Myocyte (in vitro differentiated cells): ENCODE measurements at places on chromosomes 3 and 15. TPM values are rescaled to one million over a fixed set of nuclear protein-coding genes. Genes with fewer than 3 reads are reported as not detected.
A peak's percentile ranks its signal among the peaks of the same experiment; 100 is the strongest.

DNA sequence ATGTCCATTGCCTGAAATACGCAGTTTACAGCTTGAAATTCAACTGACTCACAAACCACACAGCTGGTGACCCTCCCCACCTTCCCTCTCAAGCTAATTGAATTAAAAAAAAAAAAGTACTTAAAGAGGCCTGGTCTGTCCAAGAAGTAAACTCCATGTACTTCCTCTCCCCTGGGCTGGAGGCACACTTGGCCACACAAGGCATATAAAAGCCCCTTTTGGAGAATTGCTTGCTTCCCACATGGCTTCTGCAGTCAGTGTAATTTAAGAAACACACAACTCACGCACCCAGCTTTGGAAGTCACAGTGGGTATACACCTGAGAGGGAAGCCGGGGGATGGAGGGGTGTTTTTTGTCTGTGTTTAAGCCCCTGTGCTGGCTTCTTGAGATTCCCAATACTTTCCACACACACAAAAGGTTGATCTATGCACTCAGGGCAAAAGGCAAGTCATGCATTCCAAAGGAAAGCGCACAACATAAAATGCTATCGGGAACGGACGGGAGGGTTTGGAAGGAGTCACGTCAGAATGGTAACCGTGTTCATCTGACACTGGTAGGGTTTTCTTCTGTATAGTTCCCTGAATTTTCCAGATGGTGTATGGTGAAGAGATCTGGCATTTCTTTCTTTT, 106.6 kb upstream of the ALDH1A3 start:
- no peak for DNase-seq

DNA sequence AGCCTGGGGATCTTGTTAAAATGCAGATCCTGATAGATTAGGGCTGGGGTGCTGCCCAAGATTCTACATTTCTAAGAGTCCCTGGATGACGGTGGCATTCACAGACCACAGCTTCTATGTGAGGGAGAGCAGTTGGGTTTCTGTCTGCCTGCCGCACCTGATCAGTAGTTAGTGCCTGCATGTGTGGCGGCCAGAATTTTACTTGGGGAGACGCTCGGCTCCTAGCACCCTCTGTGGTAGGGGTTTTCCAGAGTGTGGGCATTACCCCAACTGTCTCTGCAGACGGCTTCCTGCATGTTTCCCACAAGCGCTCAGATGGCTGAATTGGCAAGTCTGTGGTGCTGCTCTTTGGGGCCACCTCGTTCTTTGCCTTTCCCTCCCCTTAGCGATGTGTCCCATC, 8.3 kb downstream of the GHRL start:
- no peak for DNase-seq

DNA sequence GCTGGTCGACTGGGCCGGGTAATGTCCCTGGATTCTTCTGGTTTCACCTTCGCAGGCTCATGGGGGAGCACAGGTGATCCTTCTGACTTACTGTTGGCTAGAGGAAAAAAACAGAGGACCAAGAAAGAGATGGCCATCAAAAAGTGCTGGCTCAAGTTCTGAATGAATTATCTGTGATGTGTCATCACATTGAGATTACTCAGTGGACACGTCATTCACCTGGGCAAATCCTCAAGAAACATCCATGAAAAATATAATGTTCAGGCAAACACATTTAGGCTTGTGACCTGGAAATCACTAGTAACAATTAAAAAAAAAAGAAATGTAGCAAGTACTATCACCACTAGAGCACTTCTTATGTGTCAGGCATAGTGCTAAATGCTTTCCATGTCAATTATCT, 81.5 kb upstream of the SLC2A2 start:
- no peak for DNase-seq

DNA sequence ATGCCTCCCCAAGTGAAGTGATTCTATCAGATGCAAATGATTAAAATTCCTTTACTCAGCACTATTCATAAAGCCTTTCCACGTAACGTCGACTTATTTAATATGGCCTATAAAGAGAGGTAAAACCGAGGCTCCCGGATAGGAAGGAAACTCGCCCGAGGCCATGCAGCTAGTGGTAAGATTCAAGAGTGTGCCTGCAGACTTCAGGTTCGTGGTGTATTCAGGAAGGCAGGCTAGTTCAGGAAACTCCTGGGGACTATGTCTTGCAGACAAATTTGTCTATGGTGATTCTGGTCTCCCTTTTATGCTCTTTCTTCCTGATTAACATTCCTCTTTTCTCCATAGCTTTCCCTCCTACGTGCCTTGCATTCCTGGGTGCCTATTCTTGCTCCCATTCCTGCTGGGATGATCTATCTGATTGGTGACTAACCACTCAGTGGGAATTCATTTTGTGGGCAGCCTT, 150.7 kb downstream of the SST start:
- no peak for DNase-seq

- DNase-seq = no peak
These were observed 495 bp downstream of the CDC25A start for GRCh38 chr3:48187579-48188265.

GRCh38 chr15:88467935-88468528, 524 bp downstream of the MRPS11 start:
- peak; percentile 53 for DNase-seq

GRCh38 chr3:154971771-154972326, 108.3 kb upstream of the MME start:
- no peak for DNase-seq

GRCh38 chr3:98705694-98706093, 57.4 kb upstream of the ST3GAL6 start:
- no peak for DNase-seq

DNA sequence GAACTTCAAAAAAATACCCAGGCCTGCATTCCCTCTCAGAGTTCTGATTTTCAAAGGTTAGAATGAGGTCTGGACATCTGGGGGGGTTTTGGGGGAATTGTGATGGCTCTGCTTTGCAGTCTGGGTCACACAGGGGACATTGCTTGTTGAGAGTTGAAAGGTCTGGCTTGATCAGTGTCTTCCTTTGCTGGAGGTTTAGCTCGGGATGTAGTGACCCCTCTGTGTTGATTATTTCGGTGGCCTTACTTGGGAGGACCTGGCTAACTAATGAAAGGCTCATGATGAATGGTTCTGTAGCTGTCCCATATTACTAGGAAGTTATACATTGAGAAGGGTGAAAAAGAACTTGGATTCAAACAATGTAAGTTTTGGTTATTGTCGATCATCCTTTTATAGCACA, 23.7 kb downstream of the TPM1 start:
- DNase-seq = no peak

DNA sequence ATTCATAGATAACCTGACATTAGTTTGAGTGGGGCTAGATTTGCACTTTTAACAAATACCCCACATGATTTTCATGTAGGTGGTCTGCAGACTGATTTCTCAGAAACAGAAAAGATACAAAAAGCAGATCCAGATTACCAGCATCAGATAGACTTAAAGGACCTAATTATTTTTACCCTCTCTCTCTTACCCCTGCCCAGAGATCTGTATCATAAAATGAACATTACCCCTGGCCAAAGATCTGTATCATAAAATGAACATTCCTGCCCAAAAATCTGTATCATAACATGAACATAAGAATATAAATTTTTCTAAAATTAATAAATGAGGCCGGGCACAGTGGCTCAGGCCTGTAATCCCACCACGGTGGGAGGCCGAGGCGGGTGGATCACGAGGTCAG, 14.6 kb upstream of the TRPC1 start:
- DNase-seq = no peak

- DNase-seq = no peak
These were observed 43.4 kb downstream of the TSC22D2 start for GRCh38 chr3:150451329-150452048.

- DNase-seq = no peak
These were observed 97.9 kb upstream of the MEX3B start for GRCh38 chr15:82143390-82144385.

DNA sequence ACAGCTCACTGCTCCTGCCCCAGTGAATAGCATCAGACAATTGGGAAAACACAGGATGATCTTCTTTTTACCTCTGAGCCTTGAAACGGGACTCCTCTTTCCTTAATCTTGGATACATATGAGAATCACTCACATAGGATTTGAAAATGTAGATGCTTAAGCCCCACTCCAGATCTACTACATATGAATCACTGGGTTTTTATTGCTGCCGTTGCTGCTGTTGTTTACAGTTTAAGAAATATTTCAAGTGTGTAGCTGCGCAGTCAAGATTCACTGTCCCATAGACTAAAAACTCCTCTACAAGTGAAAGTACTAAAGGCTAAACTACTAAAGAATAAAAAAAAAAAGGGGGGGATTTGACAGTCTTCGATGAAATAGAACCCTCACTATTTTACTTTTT, 765.9 kb downstream of the NTRK3 start:
- DNase-seq = no peak

DNA sequence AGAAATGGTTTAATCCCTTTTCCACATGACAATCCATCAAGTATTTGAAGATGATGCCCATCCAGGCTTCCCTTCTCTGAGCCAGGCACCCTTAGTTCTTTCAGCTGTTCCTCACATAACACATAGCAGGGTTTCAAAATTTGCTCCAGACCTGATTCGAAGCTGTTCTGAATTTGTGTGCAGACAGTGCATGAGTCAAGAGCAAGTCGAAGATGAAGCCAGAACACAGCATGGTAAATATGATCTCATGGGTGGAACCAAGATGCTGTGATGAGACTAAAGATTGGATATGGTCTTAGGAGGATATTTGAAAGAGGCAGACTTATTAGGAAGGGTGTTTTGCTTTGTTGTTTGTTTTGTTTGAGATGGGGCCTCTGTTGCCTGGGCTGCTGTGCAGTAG, 32.6 kb upstream of the PDE8A start:
- DNase-seq = peak; percentile 17

- peak; percentile 49 for DNase-seq
These were observed 199.1 kb upstream of the ZPLD1 start for GRCh38 chr3:102235679-102236078.

- no peak for DNase-seq
These were observed 23.4 kb downstream of the RHOA start for GRCh38 chr3:49388289-49388820.

DNA sequence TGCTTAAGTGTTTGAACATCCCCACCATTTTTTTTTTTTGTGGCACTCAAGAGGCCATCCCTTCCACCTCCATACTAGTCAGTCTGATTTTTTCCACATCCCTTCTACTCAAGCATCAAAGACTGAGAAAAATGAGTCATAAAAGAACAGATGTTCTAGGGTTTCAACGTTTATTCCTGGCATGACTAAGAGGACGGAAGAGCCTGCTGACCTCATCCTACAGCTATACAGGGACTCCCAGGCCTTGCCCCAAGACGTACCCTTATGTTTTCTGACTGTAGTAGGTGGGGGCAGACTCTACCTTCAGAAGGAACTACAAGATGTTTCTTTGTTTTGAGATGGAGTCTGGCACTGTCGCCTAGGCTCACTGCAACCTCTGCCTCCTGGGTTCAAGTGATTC, 3.3 kb upstream of the ITPKA start:
- peak; percentile 94 for DNase-seq

DNA sequence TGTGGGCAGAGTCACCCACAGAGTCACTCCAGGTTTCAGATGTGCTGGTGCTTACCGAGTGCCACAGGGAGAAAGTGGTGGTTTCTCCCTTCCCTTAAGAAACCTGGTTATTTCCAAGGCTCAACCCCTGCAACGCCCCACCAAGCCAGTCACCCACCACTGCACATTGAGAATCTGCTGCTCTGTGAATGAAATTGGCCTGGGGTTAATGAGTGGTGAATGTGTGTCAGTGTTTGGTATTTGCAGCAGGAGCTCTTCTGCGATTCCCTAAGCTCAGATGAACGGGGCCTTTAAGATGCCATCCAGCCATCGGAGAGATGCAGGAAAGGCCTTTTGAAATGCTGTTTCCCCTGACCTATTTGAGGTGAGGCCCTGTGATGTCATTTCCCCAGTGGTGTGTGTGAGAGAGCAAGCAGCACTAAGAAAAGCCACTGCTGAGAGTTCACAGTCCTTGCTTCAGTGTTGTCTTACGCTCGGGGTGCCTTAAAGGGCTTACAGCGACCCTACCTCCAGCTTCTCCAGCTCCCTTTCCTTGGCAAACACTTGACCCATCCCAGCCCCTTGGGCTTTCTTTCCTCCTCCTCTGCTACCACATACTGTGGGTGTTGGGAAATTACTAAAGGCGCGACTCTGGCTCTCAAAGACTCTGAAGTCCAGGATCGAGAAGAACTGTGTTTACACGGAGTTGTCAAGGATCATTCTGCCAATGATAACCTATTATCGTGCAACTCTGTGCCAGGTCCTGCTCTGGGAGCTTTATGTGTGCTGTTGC, 68.9 kb downstream of the SMAD3 start:
- DNase-seq = no peak

- DNase-seq = peak; percentile 68
These were observed at the start of gene WNT5A for GRCh38 chr3:55486857-55487380. TSS of gene WNT5A (minus strand) at chr3:55487306. CDS start at chr3:55486985, 321 bp downstream.

DNA sequence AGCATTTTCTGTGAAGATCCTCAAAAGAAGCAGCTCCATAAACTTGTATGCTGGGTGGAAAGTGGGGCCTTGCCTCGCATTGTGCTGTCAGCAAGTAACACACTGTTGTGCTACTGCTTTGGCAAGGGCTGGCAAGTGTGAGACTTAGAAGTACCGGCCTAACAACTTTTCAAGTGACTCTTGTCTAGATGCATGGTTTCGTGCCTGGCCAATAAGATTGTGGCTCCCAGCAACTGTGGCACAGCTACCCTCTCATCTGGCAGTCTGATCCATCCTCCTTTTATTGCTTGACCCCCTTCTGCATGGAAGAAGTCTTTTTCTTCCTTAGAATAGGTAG, 79.4 kb upstream of the VEPH1 start:
- DNase-seq = no peak

GRCh38 chr3:41320953-41321641, 121.8 kb downstream of the CTNNB1 start:
- DNase-seq = no peak

Gene FBLN2
- 0.91 and 2.4 TPM in 2 replicates for total RNA-seq

Gene SGO1
- total RNA-seq = 0.05 and 0.51 TPM in 2 replicates

Gene AHSG
- total RNA-seq = not detected in 2 replicates

Gene CACNA1D
- total RNA-seq = not detected in 2 replicates

Gene HDGFL3
- total RNA-seq = 40.9 and 43.3 TPM in 2 replicates

Gene MUC13
- not detected in 2 replicates for total RNA-seq

Gene C3orf80
- 0.21 and 0.83 TPM in 2 replicates for total RNA-seq

Gene C15orf39
- total RNA-seq = 3.4 and 3.5 TPM in 2 replicates

Gene GOLGA8J
- total RNA-seq = not detected in 2 replicates

Gene C3orf22
- total RNA-seq = not detected in 2 replicates

Gene SLC6A20
- not detected in 2 replicates for total RNA-seq

Gene GABRB3
- total RNA-seq = not detected in 2 replicates

Gene FGD5
- total RNA-seq = not detected in 2 replicates

Gene ZCWPW2
- 0.64 and 0.83 TPM in 2 replicates for total RNA-seq

Gene GJD2
- total RNA-seq = 0.05 TPM in 1 of 2 replicates, not detected in the other

Gene NANOGP8
- total RNA-seq = 0.91 TPM in 1 of 2 replicates, not detected in the other

Gene TMC3
- total RNA-seq = not detected in 2 replicates
